ENCODE measurements at places on chromosomes 3 and 15.
A peak's percentile ranks its signal among the peaks of the same experiment; 100 is the strongest.

- no peak for DNase-seq
Observed at GRCh38 chr3:113169891-113170452, 41.4 kb upstream of the BOC start.

DNA sequence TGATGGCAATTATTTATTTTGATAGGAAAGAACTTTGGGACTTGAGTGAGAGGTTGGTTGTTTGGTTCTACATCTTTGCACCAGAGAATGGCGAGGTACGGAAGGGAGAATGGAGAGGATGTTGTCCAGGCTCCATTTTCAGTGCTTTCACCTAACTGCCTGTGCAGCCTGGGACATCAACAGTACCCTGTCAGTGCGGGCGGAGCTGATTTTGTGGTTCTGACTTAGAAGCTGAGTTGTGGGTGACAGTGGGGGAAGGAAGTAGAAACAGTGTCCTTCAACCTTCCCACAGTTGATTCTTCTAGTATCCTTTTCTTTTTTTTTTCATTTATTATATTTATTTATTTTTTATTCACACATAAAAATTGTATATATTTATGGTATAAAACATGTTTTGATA lies 95.3 kb downstream of the TIGIT start:
- no peak for DNase-seq

DNA sequence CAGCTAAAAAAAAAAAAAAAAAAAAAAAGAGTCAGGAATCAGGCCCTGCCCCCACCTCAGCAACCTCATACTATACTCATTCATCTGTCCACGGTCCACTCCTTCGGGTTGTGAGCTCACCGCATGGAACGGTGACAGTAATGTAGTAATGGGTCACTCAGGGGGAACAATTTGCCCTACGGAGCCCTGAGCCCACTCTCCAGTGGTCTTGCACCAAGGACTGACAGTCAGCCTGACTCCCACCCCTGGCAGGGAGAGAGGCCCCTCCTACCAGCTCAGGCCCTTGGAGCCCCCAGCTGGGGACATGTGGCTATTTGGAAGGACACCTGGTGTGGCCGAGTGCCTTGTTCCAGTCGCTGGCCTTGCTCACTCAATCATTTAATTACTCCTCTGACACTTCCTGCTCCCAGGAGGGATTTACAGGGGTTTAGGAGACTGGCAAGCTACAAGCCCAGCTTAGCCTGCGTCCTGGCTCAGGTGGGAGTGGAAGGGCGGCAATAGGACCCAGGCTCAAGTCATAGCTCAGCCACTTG lies 19.9 kb upstream of the CACNA2D2 start:
- no peak for DNase-seq

DNA sequence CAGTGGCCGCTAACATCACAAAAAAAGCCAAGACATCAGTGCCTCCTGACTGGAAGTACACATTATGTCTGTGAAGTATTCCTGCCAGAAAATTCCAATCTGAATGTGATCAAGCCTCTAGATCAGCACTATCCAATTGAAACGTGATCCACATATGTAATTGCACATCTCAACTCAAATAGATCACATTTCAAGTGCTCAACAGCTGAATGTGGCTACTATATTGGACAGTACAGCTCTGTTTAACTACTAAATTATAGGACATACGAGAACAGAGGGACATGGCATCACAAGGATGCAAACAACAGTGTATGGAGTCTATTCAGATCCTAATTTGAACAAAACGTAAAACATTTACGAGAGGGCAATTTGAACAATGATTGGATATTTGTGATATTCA lies 542 bp upstream of the UBAP1L start:
- no peak for DNase-seq

- DNase-seq, result no peak
Observed at GRCh38 chr3:31755926-31756658, 223.4 kb downstream of the STT3B start.

GRCh38 chr15:73897441-73898261 lies 24.3 kb downstream of the TBC1D21 start:
- peak; percentile 17 for DNase-seq

GRCh38 chr3:158522221-158523136 lies 48.5 kb upstream of the MLF1 start:
- no peak for DNase-seq

DNA sequence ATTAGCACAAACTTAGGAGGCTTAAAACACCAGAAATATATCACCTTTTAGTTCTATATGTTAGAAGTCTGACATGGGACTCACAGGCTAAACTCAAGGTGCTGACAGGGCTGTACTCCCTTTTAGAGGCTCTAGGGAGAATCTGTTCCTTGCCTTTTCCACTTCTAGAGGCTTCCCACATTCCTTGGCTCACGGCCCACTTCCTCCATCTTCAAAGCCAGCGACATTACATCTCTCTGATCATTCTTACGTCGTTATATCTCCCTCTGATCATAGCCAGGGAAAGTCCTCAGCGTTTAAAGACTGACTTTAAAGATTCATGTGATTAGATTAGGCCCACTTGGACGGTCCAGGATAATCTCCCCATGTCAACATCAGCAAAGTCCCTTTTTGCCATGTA lies 166.3 kb downstream of the GREM1 start:
- DNase-seq, result no peak

DNA sequence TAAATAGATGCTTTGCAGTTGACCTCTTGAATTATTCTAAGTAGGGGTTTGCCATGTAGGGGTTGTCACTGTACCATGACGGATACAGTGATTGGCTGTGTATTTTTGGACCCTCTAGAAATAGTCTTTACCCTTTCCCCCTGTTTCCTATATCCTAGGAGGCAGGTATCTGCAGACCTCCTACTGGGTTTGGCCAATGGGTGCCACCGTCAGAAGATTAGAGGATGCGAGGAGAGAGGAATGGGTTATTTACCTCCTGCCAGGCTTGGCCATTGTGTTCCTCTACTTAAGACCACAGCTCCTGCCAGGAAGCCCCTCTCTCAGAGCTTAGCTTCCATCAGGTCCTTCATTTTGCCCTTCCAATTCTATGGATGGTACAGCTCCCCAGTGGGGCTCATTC lies 40.2 kb upstream of the CLRN1 start:
- DNase-seq, result no peak

- DNase-seq, result no peak
Observed at GRCh38 chr15:70672081-70672480, 91.3 kb downstream of the UACA start.
